T-cell (primary cell): ENCODE measurements at places on chromosomes 3 and 15. TPM values are rescaled to one million over a fixed set of nuclear protein-coding genes. Genes with fewer than 3 reads are reported as not detected.

DNA sequence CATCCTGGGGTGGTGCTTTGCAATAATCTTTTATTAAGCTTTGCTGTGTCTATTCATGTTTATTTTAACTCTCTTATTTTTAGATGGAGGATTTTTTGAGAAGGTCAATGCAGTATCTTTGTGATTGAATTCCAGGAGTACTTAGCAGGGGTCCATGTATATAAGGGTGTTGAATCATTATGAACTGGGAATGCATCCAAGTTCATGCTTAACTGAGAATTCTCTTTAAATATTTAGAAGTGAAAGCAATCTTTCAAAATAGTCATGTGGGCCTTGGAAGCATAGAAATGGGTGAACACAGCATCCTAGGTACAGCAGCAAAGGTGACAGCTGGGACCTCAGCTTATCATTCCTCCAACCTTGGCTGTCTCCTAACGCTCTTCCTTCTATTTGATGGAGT lies 27.3 kb downstream of the SPTSSB start:
- H3K27ac ChIP-seq, result no peak overlapping the region
- H3K4me1 ChIP-seq, result no peaks in the 10 kb centered on the region
- DNase-seq, result no peak
- no peak overlapping the region for H3K4me3 ChIP-seq
- H3K36me3 ChIP-seq, result no peaks in the 10 kb centered on the region

DNA sequence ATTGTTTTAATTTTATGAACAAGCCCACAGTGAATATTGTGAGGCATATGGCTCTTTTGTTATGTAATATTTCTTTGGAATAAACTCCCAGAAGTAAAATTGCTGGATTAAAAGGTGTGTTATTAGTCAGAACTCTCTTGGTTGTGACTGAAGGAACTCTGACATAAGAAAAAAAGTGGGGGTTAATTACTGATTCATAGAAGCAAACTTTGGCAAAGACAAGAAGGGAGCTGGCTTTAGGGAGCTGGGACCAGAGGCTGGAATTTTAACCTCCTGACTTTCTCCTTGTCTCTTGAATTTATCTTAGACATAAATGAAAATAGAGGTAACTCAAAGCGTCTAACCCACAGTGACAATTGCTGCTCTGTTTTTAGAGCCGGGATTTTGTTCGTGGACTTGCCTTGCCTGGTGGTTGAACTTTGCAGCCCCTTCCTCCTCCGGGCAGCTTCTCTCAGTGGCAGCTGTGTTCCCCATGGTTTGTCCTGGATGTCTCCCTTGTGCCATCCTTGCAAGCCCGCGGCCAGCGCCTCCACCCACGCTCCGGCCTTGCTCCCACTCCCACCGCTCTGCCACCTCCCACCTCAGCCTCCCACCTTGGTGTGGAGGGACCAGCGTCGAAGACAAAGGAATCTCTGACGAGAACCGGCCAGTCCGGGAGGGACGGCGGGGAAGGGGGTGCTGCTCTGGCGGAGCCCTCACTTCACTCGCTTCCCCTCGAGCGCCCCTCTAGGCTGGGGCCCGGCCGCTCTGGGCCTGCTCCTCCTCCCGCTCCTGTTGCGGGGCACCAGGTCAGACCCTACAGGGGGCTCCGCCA lies 28.0 kb downstream of the ARHGAP31 start:
- no peak for DNase-seq
- H3K4me3 ChIP-seq, result peak overlapping the region; percentile 76
- H3K36me3 ChIP-seq, result no peaks in the 10 kb centered on the region
- peaks cover 19% of the 10 kb centered on the region for H3K4me1 ChIP-seq
- H3K27me3 ChIP-seq, result no peaks in the 10 kb centered on the region

FAM81A gene
- not detected for total RNA-seq

OR4M2 gene
- not detected for total RNA-seq

AMIGO3 gene
- total RNA-seq, result not detected
